Hematopoietic multipotent progenitor cell treated with erythropoietin and hydrocortisone succinate and interleukin-3 and kit ligand, for 4 days (in vitro differentiated cells): ENCODE measurements at places on chromosomes 6 and 20.

GRCh38 chr20:51616060-51616459 is 73.5 kb upstream of the NFATC2 start:
- peak; percentile 36 for DNase-seq

DNA sequence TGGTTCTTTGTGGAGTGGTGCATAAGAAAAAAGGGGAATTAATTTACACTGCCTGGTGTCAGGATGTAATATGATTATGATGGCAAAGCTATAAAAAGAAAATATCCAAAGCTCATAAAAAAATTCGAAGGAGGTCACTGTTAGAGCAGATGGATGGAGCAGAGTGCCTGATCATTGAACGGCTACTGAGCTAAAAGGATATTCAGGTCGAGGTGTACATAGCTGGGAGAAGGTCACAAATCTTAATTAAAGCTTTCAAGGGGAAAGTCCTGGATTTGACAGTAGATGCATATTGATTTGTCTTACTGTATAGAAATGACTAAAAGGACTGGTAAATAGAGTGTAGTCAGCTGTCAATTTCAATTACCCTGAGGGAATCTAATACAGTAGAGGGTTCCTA is 84.4 kb downstream of the PKIB start:
- no peak for DNase-seq

GRCh38 chr20:48690888-48691287 is 136.9 kb downstream of the PREX1 start:
- peak; percentile 35 for DNase-seq

DNA sequence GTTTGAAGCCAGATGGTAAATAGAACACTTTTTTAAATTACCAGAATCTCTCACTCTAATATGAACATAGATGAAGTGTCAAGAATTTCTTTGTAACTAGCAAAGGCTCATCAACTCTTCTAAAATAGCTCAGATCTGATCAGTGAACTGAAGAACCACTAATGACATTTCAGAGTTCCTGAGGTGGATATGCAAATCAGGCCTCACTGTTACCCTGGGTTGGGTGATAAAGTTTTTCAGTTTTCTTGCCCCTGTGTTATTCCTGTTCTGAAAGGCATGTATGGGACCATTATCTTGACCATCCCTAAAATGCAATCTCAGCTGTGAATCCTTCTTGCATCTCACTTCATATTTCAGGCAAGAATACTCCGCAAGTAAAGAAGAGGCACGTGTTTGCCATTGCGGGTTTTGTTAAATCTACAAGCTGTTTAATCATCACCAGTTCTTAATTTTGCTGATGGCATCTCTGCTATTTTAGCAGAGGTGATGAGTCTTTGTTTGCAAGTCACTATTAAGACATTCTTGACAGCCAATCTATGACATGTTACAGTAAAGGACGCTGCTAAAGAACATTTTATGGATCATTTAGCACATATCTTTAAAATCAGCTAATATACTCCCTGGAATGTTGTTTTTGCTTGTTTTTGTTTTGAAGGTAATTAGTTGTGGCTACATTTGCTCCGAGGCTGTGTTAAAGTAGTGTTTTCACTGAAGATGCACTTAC is 47.9 kb downstream of the KHDC1L start:
- no peak for DNase-seq

DNA sequence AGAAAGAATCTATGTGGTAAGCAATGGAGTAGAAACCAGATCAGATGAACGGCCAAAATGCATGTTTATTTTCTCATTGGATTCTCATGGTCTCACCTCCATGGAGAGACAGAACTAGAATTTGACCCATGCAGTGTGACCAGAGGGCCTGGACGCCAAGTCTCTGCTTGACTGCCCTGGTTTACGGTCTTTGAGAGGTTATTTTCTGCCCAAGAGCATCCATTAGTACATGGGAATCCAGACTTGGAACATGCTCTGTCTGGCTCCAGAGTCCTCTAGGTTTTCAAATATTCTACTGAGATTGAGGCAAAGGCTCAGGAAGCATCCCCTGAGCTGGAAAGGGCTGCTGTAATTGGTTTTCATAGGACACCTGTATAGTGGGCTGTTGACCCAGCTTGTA is 45.5 kb upstream of the UST start:
- DNase-seq, result no peak

- no peak for DNase-seq
Measured at GRCh38 chr20:52405986-52406385, 214.4 kb upstream of the ZFP64 start.

GRCh38 chr6:166078294-166078693 is 89.4 kb downstream of the TBXT start:
- DNase-seq, result no peak

DNA sequence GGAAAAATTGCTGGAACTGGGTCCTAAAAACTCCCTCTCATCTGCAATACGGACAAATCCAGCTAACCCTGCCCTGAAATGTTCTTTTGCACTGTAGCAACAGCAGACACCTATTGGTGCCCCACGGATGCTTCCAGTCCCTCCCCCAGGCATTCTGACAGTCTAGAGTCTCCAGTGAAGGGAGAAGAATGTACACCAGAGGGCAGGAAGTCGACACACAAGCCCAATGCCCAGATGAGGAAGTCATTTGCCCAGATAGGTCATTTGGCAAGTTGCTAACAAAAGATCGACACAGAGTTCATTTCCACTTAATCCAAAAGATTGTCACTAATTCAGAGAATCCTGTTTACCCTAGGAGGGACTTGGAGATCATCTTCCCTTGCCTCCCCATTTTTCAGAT is 293.0 kb upstream of the PRDM1 start:
- DNase-seq, result peak; percentile 87

- DNase-seq, result no peak
Measured at GRCh38 chr6:168704678-168705077, 263.7 kb downstream of the SMOC2 start.

DNA sequence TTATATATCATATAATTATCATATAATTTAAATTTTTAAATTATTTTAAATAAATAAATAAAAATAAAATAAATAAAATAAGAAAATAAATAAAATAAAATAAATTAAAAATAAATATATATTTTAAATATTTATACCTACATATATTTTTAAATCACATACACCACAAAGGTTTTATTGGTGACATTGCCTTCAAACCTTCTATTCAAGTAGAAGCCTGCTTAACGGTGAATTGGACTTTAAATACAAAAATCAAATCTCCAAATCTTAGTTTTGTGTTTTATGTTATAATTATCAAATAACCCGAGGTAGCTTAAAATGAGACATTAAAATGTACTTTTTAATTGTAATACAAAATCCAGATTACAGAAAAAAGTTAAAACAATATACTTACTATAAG is 1137.8 kb downstream of the HACE1 start:
- DNase-seq, result no peak

GRCh38 chr20:58623579-58624473 is 27.3 kb upstream of the STX16 start:
- DNase-seq, result no peak

GRCh38 chr20:855466-856360 is 22.2 kb downstream of the FAM110A start:
- DNase-seq, result peak; percentile 44

GRCh38 chr20:19785983-19786285 is 27.9 kb downstream of the RIN2 start:
- no peak for DNase-seq

- DNase-seq, result peak; percentile 94
Measured at GRCh38 chr6:62285612-62286469, at the start of gene KHDRBS2. Gene KHDRBS2, minus strand, starts transcription at chr6:62286225.

DNA sequence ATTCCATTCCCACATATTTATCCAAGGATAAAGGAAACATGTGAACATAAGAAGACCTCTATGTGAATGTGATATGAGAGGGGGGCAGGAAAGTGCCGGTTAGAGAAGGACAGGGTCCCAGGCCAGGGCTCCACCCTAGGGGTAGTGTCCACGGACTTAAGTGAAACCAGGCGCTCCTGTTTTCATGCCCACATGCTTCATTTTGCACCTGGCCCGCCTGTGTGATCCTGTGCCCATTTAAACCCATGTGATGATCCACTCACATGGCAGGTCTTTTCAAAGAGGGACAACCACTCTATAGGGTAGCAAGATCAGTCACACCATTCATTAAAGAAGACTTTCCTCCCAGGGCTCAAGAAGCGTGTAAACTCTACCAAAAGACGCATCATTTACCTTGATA is 865.3 kb upstream of the GJE1 start:
- DNase-seq, result no peak

- no peak for DNase-seq
Measured at GRCh38 chr6:151027936-151028838, 162.7 kb downstream of the MTHFD1L start.

GRCh38 chr6:25332655-25333071 is 53.5 kb downstream of the CARMIL1 start:
- DNase-seq, result peak; percentile 61

DNA sequence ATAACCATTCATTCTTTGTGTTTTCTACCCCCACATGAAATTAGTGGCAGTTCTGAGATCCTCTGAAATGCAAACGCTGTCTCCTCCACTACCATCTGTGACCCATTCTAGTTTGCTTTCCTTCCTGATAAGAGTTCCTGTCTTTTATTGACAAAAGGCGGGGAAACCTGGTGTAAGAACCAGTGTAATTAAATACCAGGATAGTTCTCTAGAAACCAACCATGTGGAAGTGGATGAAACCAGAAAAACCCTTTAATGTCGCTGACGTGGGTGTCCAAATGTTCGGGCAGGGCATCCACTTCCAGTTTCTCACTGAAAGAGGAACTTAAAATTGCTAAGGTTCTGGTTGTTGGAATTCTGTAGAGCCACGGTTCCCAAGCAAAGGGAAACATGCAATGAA is 79.1 kb downstream of the TNFRSF21 start:
- no peak for DNase-seq

DNA sequence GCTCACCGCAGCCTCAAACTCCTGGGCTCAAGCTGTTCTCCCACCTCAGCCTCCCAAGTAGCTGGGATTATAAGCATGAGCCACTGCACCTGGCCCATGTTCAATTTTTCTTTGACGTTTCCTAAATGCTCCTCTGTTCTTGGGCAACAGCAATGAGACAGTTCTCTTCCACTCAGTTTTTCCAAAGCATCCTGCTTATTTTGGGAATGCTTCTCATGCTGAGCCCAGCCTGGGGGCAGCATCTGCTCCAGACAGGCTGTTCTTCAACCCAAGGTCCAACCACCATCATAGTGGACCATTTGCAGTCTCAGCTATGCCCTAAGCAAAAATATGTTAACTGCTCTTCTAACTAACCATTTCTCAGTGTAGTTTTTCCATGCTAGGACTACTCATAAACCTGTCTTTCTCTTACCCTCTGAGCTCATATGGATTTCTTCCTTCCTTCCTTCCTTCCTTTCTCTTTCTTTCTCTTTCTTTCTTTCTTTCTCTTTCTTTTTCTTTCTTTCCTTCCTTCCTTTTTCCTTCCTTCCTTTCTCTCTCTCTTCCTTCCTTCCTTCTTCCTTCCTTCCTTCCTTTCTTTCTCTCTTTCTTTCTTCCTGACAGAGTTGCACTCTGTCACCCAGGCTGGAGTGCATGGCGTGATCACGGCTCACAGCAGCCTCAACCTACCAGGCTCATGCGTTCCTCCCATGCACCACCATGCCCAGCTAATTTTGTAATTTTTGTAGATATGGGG is 48.4 kb downstream of the GCNT2 start:
- no peak for DNase-seq

DNA sequence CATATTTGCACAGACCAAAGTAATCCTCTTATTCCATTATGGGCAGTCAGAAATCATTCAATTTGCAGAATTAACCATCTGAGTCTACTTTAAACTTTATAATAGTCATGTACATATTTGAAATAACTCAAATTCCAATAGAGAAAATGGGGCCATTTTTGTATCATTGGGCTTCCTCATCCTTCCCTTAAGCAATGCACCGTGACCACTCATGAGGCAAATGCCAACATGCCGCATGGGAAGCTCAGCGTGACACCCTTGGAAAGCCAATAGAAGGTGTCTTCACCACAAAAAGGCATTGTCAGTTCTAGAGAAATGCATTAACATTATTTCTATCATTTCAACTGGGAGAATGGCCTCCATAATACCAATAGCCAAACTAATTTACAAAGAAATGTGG is 38.5 kb downstream of the SIM1 start:
- DNase-seq, result no peak

GRCh38 chr6:20095436-20095835 is 116.8 kb downstream of the MBOAT1 start:
- DNase-seq, result no peak

DNA sequence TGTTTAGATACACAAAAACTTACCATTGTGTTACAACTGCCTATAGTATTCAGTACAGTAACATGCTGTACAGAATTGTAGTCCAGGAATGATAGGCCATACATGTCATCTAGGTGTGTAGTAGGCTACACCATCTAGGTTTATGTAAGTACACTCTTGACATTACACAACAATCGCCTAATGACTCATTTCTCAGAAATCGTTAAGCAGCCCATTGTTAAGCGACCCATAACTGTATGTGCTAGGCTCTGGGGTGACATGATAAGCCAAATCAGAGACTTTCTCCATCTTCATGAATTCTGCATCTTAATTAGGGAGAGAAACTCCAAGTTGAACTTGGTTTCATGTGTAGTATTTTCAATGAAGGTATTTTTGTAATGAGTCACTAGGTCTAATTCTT is 17.2 kb downstream of the STK35 start:
- peak; percentile 18 for DNase-seq

- no peak for DNase-seq
Measured at GRCh38 chr6:55868771-55869479, 6.5 kb downstream of the BMP5 start.

- DNase-seq, result no peak
Measured at GRCh38 chr6:117728626-117729025, 53.4 kb downstream of the NUS1 start.

DNA sequence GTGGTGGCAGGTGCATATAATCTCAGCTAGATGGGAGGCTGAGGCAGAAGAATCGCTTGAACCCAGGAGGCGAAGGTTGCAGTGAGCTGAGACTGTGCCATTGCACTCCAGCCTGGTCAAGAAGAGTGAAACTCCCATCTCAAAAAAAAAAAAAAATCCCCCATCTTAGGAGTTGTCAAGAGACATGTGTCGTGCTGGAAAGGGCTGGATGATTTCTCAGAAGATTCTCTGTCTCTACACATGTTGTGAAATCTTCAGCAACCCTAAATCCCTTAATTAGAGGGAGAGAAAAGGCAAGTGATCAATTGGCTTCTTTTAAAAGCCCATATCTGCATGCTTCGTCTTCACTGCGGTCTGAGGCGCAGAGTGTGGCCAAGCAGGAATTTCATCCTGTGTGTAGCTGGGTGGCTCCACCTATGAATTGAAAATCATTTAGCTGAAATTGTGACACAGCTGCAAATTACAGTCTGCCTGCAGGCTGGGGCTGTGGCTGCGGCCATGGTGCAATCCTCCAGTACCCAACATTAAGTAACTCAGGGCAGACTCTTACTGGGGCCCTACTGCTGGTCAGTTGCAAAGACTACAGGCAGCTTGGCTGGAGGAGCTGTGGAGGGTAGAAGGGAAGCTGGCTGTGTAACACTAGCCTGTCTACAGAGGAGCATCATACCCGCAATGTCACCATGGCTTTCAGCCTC is 3.2 kb upstream of the TGM3 start:
- peak; percentile 76 for DNase-seq

DNA sequence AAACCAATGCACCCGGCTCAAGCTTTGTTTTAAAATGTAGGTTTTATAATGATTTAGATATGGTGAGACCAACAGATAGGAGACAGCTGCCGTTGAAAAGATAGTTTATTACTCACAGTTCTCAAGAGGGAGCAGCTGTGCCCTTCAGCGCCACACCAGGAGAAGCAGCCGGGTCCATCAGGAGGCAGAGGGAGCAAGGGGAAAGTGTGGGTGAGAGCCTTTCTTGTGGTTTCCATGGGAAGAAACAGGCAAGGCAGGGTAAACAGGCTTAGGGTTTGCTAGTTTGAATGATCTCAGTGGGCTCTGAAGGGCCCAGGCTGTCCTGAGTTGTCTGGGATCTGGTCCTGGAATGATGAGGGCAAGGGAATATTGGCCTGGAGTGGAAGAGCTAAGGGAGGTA is 117.7 kb upstream of the PLCB4 start:
- DNase-seq, result no peak

GRCh38 chr6:112117554-112117953 is 30.2 kb downstream of the FAM229B start:
- DNase-seq, result peak; percentile 40
